ENCODE measurements at places on chromosomes 6 and 20.

- DNase-seq = no peak
These were observed 36.5 kb upstream of the CST7 start for GRCh38 chr20:24912397-24913075.

GRCh38 chr20:47917549-47918070 is 132.3 kb upstream of the SULF2 start:
- no peak for DNase-seq

GRCh38 chr6:132005178-132005577 is 54.0 kb upstream of the CCN2 start:
- DNase-seq = no peak

DNA sequence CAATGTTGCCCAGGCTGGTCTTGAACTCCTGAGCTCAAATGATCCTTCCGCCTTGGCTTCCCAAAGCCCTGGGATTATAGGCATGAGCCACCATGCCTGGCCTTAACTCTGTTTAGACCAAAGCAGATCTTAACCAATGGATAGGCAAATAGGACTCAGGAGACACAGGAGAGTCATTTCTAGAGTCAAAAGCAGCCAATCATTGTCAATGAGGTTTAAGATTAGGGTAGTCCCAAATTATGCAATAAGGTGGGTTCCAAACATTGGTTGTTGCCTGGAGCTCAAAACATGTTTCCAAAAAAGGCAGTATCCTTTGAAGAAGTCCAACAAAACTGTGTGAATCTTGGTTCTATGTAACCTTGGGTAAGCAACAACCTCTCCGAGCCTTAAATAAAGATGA is 95.7 kb upstream of the JARID2 start:
- DNase-seq = no peak

GRCh38 chr20:7691647-7692269 is 248.5 kb downstream of the HAO1 start:
- DNase-seq = no peak

- peak; percentile 39 for DNase-seq
These were observed 64.4 kb downstream of the TRERF1 start for GRCh38 chr6:42387336-42387735.

DNA sequence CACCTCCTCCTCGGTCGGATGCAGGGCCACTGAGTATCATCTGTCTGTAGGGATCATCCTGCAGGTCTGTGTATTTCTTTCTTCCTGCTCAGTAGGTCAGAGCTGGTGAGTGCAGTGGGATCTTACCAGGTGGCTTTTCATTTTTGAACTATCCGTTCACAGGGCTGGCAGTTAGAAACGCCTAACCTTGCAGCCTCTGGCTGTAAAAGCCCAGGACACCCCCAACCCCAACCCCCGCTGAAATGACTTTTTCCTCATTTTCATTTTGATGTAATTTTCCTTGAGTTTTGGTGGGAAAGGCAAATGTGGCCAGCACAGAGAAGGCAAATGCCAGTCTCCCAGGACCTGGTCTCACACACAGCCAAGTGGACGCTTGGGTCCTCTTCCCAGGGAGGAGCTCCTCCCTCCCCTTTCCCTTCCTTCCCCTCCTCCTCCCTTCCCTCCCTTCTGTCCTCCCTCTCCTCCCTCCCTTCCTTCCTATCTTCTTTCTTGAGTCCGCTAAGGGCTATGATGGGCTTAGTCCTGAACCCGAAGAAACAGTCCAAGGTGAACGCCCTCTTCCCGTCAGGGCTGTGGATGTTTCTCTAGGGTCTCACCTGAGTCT is 36.0 kb downstream of the TMEM242 start:
- no peak for DNase-seq

DNA sequence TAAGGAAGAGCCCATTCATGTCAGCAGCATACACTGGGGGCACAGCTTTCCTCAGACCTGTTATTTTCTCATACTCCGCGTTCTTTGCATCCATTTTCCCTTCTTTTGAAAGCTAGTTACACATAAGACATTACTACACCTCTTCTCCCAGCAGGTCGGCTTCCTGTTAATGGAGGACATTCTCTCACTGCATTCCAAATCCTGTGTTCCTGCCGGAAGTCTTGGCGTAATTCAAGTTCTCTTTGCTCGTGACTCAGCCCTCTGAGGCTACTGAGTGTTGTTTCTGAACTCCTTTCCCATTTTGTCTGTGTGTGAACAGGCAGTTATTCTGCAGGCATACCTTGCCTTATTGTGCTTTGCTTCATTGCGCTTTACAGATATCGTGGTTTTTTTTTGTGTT is 97.5 kb upstream of the ZBTB24 start:
- no peak for DNase-seq

- DNase-seq = no peak
These were observed 504.6 kb upstream of the SYNCRIP start for GRCh38 chr6:86147311-86147710.

DNA sequence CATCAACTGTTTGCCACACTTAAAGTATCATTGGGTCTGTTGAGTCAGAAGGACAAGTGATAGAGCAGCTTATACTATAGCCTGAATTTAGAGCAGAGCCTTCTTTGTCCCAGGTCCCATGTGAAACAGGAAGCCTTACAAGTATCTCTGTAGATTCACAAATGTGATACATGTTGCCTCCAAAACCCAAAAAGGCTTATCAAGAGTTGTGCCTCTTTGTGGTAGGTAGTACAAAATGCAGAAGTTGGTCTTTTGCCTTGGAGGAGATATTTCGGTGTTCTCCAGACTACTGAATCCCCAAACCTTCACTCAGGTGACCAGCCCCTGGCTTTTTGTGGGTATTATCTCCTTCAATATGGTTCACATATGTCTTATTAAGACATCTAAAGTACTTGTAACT is 172.8 kb upstream of the PROKR2 start:
- DNase-seq = no peak

- DNase-seq = no peak
These were observed 60.8 kb downstream of the CD24 start for GRCh38 chr6:106913676-106914280.

- no peak for DNase-seq
These were observed 158.4 kb upstream of the SIM1 start for GRCh38 chr6:100622907-100623692.

DNA sequence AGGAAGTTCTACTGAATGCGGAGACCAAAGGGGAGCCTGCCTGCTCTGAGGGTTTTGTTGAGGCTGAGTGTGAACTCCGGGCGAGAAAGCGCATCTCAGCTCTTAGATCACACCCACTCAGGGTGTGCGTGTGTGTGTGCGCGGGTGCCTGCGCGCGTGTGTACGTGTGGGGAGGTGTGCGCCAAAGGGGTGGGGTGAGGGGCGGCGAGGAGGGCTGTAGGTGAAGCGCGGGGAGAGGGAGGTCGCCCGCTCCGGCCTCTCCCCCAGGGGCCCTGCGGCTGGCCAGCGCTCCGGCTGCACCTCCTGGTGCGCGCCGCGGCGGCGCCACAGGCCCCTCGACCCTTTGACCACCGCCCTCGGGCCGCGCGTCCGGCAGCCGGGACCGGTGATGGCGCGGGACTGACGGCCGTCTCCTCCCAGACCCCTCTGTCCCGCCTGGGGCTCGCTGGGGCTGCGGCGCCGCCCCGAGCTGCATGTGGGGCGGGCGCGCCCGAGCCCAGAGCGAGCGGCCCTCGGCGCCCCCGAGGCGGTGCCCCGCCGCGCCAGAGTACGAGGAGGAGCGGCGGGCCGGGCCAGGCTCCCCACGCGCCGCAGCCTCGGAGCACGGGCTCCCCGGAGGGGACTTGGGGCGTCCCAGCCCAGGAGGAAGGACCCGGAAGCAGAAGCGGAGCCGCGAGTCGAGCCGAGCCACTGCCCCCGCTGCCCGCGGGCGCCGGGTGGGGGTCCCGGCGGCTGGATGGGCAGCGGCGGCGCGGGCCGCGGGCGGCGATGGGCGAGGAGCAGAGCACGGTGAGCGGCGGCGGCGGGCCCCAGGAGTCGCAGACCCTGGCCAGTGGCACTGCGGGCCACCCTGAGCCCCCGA is at the start of gene RNF217:
RNF217 (plus strand) TSS at position 661 of the 862 bp plus-strand sequence; CDS start at position 769, 108 bp downstream.
- no peak for DNase-seq
